ENCODE measurements at places on chromosomes 2 and 18. TPM values are rescaled to one million over a fixed set of nuclear protein-coding genes. Genes with fewer than 3 reads are reported as not detected.

DNA sequence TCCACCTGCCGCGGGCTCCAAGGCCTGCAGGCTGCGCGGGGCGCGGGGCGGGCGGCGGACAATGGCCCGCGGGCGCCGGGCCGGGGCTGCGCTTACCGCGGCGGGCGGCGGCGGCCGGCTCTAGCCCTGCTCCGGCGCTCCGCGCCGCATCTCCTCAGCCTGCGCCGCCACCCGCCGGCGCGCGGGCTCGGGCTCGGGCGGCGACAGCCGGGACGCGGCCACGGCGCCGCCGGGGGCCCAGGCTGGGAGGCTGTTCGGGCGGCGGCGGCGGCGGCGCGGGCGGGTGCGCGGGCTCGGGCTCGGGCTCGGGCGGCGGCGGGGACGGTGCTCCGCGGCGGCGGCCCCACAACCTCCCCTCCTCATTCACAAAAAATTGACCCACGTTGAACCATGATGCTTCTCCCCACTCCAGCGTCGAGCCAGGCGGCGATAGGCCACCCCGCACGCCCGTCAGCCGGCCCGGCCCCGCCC is at the start of gene HDAC4:
HDAC4 (minus strand) TSS at position 425 of the 471 bp plus-strand sequence. CDS start 48,321 bp downstream, outside the sequence.
- DNase-seq = no peak

DNA sequence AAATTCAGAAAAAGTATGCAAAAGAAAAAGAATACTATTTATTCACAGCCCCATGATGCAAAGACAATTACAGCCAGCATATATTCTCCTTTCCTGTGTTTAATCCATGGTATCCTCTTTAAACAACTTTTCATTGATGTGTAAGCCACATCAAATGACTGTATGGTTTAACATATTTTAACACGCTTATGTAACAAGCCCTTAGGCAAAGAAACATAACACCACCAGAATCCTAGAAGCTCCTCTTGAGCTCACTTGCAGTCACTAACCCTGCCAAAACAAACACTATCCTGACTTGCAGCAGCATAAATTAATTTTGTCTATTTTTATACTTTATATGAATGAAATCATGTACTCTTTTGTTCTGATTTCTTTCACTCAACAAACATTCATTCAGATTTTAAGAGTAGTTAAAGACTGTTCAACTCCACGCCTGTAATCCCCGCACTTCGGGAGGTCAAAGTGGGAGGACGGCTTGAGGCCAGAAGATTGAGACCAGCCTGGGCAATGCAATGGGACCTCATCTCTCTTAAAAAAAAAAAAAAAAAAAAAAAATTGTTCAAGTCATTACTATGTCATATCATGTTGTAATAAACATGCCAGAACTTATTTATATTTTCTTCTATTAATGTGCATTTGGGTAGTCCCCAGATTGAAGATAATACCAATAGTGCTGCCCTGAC is 226.3 kb downstream of the NBAS start:
- no peak for DNase-seq

DNA sequence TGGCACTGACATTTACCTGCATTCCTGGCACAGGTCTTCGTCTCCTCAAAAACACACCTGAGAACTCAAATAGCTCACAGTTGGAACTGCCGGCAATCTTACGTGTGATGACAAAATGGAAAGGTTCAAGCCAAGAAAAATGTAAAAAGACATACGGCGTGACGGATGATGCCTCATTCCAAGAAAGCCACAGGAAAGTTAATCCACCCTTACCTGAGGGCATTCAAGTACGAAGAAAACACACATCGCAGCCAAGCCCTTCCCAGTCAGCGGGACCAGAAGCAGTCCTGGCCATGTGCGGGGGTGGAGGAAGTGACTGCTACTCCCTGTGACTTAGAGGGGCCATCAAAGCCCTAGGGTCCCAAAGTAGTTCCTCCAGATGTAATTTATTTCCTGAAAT is 986.3 kb upstream of the CELF4 start:
- DNase-seq = no peak

- no peak for DNase-seq
Measured at GRCh38 chr2:238345297-238345968, 25.1 kb downstream of the TRAF3IP1 start.

- DNase-seq = no peak
Measured at GRCh38 chr2:99748344-99748743, 258.5 kb upstream of the REV1 start.

GRCh38 chr18:57664568-57665165 is 43.0 kb upstream of the NARS1 start:
- no peak for DNase-seq

DNA sequence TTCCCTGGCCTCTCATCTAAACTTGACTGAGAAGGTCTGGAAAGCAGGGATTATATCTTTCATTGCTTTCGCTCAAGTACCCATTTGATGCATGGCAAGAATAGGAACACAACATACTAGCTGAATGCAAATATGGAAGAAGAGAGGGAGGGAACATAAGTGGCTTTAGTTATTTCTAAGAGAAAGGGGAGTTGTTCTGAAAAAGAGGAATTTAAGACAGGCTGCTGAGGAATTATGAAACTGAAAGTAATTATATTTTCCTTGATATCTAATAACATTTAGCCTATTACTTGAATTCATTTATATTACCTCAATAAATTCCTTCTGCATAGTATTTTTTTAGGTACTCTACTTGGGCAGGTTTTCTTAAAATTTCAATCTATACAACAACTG is 105.8 kb upstream of the TTN start:
- DNase-seq = no peak

GRCh38 chr2:109582928-109583895 is 30.6 kb downstream of the SEPTIN10 start:
- DNase-seq = no peak

DNA sequence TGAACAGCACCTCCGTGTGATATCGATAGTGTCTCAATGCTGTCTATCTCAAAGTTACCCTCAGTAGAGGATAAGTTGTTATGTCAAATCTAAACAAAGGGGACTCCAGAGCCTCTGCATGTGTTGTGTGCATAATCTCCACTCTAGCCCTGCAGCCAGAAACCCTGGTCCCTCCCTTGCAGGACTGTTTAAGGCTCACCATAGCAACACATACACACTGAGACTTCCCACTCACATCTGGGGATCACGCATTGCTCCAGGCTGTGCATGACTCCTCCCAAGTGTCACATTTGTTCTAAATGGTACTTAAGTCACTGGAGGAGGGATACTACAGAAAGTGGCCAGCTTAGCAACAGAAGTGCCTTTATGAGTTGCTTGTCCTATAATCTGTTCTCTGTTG is 258.6 kb upstream of the CRIM1 start:
- DNase-seq = no peak

DNA sequence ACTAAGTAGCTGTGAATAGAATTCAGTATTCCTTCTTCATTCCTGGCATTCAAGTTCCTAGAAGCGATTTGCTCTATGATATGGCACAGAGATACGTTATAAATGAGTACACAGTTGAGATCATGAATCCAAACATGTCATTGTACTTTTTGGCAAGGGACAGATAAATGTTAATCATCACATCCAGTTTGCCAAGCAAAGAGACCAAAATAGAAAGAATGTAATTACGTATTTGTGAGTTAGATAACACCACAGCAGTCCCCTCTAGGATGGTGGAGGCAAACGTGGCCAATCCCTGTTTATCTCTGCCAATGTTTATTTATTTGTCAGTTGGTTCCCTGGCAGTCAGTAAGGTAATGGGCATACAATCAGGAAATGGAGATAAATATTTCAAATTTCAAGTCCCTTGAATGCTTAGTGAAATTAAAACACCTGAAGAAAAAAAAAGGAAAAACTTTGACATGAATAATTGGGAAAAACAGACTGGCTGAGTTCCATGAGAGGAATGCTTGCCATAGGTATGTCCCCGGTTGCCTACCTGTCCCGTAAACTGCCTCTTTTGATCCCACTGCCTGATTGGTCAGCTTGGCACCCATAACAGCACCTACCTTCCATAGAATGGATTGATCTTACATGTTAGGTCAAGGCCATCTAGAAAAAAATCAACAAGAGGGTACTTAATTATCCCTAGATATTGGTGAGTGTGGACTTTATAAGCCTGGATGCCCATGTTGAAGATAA is 451.1 kb upstream of the NETO1 start:
- DNase-seq = no peak

Gene TSPYL6
- total RNA-seq = not detected

Gene TMEM178A
- 0.52 TPM for total RNA-seq

DNA sequence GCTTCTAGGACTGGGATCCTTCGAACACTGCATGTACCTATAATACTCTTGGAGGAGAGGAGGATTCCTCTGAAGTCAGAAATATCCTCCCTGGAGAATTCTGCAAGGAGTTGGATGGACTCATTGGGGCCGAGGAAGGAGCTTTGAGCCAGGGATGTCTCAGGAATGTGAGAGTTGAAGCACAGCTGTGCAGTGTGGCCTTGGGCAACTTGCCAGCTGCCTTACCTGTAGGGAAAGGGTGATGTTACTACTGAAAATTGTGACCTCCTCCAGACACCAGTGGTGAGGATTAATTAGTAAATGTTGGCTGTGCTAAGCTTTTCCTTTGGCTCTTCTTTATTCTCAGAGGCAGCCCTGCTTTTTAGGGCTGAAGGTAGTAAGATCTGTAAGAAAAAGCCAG is 41.4 kb downstream of the FMNL2 start:
- no peak for DNase-seq

DNA sequence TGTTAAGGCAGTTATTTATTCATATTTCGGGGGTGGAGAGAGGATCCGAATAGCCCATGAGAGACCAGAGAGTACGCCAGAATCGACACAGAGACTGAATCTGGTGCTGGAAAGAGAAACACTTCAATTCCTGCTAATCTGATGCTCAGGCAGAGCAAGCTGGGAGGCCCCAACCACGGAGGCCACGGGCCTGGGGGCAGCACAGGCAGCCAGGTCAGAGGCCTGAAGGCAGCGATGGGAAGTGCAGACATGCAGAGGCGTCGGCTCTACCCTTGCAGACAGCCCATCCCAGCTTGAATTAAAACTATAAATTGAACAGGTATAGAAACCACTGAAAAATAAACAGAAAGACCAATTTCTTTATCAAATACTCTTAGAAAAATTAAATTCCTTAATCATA is 50.6 kb downstream of the PXDN start:
- DNase-seq = no peak

DNA sequence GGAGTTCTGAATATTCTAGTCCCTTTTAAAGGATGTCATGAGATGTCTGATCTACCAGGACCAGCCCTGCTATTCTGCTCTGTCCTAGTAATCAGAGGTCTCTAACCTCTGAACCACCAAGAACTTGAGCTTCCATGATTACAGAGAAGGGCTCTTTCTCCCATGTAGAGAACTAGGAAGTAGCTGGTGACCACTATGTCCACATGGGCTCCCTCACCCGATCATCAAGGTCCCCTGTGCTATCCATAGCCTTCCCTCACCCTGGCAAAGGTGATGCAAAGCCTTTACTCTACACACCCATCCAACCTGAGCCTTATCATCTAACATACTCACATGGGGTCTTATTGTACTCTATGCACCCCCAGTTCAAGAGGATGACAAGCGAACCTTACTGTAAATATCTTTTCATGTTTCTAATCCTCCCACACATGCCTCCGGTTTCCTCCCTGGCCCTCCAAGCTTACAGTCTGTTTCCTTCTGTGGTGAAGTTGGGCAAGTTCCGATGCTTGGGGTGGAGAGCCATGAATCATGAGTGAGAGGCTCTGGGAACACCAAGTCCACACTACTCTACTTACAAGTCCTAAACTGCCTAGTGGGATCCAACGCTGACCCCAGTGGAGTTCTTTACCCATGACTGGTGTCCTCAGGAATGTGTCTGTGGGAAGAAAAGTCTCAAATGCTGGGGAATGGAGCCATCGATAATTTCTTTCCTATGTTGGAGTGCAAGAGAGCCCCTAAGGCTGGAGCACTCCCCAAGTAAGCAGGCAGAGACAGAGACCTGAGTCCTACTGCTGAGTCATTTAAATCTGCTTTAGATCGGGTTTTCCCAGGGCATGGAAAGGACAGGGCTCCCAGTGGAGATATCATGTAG is 73.3 kb upstream of the KLF7 start:
- DNase-seq = no peak

DNA sequence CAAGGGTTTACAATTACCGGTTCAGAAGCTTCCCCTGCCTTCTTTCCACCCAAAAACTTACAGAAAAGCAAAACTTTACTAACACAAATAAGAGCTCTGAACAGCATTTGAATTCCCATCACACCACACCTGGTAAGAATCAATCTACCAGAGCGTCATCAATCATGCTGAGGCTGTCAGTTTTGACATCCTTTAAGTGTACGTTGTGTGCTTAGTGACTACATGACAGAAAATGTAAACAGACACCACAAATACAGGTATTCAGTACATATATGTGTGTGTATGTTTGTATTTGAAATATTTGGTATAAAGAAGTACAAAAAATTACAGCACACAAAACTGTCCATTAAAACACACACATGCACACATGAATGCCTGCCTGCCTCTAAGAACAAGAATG is 523.5 kb downstream of the TMEM182 start:
- DNase-seq = no peak

DNA sequence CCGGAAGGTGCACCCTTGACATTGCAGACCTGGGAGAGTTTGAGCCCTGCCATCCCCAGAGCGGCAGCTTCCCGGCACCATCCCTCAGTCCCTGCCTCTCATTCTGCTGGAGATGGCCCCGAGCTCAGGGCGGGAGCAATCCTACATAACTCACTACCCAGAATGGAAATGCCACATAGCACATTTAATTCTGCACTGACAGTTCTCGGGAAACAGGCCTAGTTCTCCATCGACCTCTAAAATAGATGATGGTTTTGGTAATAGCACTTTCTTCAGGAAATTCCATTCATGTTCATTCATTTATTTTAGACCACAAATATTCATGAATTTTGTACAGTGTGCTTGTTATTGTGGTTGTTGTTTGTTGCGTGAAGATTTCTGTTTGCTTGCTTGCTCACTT is 92.9 kb upstream of the SLC14A2 start:
- no peak for DNase-seq

Gene C2orf81
- total RNA-seq = 22.5 TPM

Gene IL1RL2
- total RNA-seq = not detected

DNA sequence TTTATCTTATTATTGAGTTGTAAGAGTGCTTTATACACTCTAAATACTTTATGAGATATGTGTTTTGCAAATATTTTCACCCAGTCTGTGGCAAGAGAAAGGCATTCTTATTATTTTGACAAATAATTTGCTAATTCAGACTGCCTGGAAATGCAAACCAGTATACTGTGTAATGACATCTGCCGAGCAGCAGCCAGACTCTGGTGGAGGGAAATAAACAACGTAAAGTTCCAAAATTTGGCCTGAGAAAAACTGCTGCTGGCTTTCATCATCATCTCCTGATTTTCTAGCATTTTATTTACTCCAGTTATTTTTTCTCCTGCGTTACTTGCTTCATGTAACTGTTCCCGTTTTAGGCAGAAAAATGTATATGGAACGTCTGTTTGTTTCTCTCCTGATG is 161.6 kb downstream of the RNF152 start:
- DNase-seq = no peak

GRCh38 chr2:234955091-234955591 is 3.3 kb downstream of the SH3BP4 start:
- DNase-seq = no peak

- DNase-seq = no peak
Measured at GRCh38 chr2:14475994-14476393, 156.5 kb upstream of the LRATD1 start.

DNA sequence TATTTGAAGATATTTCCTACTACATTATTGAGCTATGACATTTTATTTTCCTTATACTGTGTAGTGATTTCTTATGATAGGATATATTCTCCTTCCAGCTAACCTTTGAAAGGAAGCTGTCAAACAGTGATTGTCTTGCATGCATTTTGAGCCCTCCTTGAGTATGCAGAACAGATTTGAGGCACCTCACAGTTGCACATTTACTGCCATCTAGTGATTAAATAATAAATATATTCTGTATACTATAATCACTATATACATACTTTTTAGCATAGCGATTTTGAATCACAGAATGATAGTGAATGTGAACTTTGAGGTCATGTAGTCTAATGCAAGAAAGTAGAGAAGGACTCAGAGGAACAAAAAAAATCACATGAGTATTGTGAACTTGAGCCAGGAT is 268.4 kb upstream of the CDH19 start:
- DNase-seq = peak; percentile 0
